ENCODE measurements at places on chromosomes 1 and 21.
A peak's percentile ranks its signal among the peaks of the same experiment; 100 is the strongest.

DNA sequence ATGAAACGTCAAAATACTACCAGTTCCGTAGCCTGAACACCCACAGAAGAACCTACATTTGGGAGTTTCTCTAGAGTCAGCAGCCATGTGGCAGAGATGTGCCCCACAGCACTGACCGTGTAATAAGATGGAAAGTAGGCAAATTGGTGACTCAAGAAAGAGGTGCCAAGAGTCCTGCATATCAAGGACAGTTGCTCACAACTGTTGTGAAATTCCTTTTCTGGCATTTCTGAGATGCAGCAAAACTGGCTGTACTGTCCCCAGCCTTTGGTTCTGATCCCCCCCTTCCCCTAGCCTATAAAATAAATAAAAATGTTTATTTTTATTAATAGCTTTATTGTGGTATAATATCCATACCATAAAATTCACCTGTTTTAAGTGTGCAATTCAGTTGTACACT lies 324.0 kb downstream of the PCP4 start:
- DNase-seq, result no peak

- DNase-seq, result no peak
Measured at GRCh38 chr1:1942753-1943656, 23.9 kb upstream of the TMEM52 start.

GRCh38 chr1:201886103-201886885 lies 2.4 kb upstream of the SHISA4 start:
- DNase-seq, result no peak

- DNase-seq, result no peak
Measured at GRCh38 chr1:96524100-96524499, 197.5 kb upstream of the PTBP2 start.

- DNase-seq, result no peak
Measured at GRCh38 chr1:228727681-228728171, 7.6 kb upstream of the RHOU start.

GRCh38 chr1:156401681-156402081 lies 32.7 kb downstream of the RHBG start:
- DNase-seq, result no peak

GRCh38 chr1:203582568-203582967 lies 44.1 kb upstream of the ATP2B4 start:
- no peak for DNase-seq

- no peak for DNase-seq
Measured at GRCh38 chr1:201764579-201764978, 64.4 kb upstream of the IPO9 start.

DNA sequence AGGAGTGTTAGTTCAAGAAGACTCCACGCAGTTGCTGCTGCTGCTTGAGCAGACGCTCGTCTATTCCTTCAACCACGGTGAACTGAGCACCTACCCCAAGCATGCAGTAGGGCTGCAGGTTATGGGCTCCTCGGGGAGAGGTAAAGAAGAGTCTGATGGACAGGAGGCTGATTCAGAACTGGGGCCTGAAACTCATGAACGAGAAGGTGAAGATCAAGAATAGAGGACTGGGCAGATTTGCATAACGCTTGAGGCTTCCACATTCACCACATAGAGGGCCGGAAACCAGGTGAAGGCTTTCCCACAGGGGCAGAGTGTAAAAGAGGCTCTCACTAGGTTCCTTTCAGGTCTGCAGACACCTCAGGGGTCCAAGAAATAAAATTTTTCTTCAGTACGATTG lies 9.1 kb downstream of the ABCA4 start:
- DNase-seq, result no peak

DNA sequence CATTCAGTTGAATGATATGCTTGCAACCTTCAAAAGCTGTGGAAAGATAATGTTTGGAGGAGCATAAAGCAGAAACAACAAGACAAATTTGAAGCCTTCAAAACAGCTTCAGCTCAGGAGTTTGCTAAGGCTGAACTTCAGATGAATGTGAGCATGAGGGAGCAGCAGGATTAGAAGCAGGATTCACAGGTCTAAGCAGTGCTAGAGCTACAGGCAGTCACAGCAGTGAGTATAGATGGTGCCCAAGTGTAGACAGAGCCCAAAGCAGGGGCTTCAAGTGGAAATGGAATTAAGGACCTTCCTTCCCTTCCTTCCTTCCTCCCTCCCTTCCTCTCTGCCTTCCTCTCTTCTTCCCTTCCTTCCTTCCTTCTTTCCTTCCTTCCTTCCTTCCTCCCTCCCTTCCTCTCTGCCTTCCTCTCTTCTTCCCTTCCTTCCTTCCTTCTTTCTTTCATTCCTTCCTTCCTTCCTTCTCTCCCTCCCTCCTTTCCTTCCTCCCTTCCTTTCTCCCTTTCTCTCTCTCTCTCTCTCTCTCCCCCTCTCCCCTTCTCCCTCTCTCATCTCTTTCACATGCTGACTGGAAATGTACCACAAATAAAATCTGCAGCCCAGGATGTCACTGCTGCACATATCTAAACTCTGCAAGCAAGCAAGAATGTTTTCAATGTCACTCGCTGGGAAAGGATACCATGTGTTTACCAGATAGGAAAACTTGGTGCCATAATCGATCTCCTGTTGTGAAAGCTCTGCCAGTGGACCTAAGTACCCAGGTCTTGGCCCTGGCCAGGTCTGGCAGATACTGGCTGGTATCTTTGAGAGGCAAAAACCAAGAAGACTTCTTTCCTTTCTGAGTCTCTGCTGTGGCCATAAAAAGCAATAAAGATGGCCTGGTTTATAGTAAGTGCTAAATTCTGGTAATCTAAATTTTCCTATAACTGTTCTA lies 13.1 kb upstream of the SLC30A10 start:
- no peak for DNase-seq

DNA sequence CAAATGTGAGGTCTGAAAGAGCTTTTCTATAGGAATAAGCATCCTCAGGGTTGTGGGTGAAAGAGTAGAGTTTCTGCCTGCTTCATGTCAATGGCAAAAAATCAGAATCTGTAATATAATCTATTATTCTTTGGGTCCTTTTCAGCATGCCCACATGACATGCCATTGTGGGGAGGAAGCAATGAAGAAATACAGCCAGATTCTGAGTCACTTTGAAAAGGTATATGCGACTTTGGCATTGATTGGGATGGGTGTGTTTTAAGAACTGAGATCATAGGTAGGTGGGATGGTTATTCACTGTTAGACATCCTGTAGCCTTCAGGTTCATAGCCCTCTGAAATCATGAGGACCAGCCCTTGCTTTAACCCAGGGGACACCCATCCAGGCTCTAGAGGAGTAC lies 1.8 kb downstream of the IL20 start:
- no peak for DNase-seq

DNA sequence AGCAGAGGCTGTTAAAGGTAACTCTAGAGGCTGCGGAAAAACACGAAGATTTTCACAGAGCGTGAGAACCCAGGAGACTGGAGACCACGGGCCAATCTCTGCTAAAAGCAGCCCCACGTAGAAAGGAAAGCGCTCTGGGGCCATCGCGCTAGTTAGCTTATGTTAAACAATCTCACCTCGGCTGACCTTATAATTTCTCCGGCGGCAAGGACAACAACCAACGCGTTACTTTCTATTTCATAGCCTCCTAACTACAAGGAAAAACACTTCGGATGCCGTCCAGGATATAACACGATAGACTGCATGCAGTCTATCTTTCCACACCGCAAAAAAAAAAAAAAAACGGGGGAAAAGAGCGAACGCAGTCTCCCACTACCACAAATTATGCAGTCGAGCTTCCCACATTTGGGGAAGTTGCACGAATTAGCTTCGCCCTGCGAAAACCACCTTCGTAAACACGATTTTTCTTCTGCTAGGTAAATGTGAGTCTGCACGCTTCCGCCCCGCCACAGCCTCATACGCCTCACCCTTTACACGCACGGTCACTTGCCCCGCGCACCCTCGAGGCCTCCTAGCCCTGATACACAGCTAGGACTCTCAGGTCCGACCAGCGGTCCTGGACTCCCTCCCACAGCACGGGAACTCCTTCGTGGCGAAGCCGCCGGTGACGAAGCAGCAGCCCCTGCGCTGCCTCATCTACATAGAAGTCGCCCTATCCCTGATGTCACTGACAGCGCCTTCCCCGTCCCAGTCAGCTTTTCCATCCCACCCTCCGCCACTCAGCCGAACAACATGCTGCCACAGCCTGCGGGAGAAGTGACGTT lies 87.8 kb downstream of the PRKAB2 start:
- DNase-seq, result peak; percentile 39

DNA sequence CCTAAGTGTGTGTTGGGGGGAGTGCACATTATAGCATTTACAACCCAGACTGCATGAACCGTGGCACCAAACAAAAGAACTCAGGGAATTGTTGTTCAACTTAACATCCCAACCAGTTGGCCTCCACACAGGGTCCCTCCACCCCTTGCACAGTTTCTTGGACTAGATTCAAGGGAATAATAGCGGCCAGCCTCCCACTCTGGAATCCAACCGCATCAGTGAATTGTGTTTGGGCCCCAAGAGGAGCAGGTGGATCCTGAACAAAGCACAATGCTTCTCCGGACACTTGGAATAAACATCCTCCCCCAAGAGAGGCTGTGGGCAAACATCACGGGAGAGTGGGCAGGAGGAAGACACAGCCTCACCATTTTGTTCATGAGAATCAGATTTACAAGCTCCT lies 18.2 kb downstream of the CD34 start:
- no peak for DNase-seq

GRCh38 chr1:233085566-233085965 lies 135.2 kb downstream of the NTPCR start:
- no peak for DNase-seq

DNA sequence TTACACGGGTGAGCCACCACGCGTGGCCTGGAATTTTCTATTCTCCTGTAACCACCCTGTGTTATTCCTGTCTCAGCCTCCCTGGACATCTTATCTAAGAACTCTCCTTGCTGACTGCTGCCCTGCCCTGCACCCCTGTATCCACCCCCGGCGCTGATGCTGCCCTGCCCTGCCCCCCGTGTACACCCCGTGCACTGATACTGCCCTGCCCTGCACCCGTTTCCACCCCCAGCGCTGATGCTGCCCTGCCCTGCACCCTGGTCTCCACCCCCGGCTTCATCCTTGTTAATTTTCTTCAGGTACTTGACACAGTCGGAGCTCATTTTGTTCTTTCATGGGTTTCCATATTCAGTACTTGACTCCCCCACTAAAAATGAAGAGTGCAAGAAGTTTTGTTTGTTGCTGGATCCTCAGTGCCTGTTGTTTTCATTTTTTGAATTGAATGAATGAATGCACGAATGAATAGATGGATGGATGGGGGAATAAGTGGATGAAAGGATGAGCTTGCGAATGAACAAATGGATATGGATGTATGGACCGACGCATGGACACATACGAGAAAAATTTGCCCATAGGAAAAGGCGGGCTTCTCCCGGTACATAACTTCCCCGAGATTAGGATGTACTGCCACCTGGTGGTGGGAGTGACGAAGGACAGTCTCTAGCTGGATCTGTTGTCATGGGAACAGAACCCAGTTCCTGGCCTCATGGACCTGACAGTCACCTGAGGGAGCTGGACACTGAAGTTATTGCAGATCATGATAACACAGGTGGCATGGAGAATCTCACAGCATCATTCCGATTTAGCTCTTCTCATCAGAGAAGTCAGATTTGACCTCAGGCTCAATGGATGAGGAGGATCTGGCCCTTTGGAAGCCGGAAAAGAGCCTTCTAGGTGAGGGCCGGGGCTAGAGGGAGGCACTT lies 14.9 kb downstream of the AADACL4 start:
- DNase-seq, result no peak

GRCh38 chr1:22906968-22907367 lies 65.7 kb downstream of the LACTBL1 start:
- no peak for DNase-seq

GRCh38 chr1:23908453-23909341 lies 4.5 kb downstream of the CNR2 start:
- DNase-seq, result no peak

DNA sequence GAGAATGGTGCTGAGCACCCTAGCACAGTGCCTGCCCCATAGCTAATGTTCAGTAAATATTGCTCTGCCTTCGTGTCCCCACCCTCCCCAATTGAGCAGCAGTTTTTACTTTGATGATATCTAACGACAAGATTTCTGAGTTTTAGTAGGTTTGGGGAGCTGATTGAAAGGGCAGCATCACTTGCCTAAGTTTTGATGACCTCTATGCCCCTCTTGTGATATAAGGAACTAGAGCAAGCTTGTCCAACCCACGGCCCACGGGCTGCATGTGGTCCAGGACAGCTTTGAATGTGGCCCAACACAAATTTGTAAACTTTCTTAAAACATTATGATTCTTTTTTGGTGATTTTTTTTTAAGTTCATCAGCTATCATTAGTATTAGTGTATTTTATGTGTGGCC lies 1.6 kb downstream of the CNIH4 start:
- no peak for DNase-seq

- no peak for DNase-seq
Measured at GRCh38 chr1:182766881-182767645, 22.5 kb upstream of the NPL start.

GRCh38 chr1:51928896-51929295 lies 50.4 kb upstream of the NRDC start:
- DNase-seq, result no peak

DNA sequence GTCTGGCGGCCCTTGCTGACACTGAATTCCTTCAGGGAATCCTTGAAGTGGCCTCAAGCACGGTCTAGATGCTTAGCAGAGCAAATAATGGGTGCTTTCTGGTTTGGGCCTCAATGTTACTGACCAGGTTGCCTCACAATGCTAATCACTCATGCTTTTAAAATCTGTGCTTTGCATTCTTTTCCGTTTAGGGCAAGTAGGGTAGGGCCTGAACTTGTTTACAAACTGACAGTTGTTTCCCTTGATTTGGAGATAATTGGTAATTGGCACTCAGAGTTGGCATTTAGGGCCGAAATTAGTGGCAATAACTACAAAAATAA lies 1.4 kb downstream of the VPS13D start:
- no peak for DNase-seq

GRCh38 chr1:19872190-19872589 lies 10.0 kb upstream of the OTUD3 start:
- no peak for DNase-seq

- no peak for DNase-seq
Measured at GRCh38 chr1:17278996-17279830, 28.8 kb upstream of the PADI4 start.

GRCh38 chr1:12157366-12158231 lies 9.2 kb upstream of the TNFRSF1B start:
- no peak for DNase-seq

DNA sequence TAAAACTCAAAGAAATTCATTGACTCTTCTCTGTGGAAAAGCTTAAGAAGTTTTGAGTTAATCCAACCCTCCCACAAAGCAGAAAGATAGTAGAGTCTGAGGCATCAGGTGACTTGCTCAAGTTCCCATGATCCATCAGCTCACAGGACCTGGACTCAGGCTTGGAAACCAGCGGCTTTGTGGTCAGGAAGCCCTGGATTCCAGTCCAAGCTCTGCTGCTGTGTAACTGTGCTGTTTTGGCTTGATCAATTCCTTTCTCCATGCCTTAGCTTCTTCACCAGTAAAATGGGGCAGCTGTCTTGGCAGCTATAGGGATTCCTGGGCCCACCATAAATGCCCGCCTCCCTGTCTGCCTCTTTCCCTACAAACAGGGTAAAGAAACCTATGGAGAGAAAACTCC lies 180.2 kb downstream of the HIVEP3 start:
- DNase-seq, result no peak

DNA sequence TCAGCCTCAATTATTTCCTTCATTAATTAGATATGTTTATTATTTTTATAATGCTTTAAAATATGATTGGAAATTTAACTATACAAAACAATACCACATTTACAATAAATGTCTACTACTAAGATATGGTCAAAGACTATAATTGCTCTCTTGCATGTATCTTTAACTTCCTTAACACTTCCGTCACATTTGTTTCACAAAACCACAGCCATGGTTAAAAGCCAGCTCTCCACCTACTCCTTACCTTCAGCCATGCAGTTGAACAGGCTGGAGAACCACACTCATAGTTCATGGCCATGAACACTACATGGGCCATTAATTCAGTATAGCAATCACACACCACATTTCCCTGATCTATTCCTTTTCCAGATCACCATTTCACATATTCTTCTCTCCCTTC lies 72.2 kb downstream of the NME7 start:
- no peak for DNase-seq
